Brain pericyte (primary cell): ENCODE measurements at places on chromosomes 3 and 15.

GRCh38 chr15:70722266-70723121, 40.9 kb downstream of the UACA start:
- no peak for DNase-seq

- DNase-seq, result no peak
Measured at GRCh38 chr15:72889545-72889944, 106.0 kb upstream of the ADPGK start.

- DNase-seq, result no peak
Measured at GRCh38 chr15:25342629-25343028, 96.2 kb downstream of the UBE3A start.

- no peak for DNase-seq
Measured at GRCh38 chr3:28982906-28983305, 298.0 kb upstream of the RBMS3 start.

GRCh38 chr3:11691767-11692531, 48.2 kb upstream of the VGLL4 start:
- no peak for DNase-seq

- no peak for DNase-seq
Measured at GRCh38 chr3:186510374-186511079, 33.7 kb downstream of the CRYGS start.

DNA sequence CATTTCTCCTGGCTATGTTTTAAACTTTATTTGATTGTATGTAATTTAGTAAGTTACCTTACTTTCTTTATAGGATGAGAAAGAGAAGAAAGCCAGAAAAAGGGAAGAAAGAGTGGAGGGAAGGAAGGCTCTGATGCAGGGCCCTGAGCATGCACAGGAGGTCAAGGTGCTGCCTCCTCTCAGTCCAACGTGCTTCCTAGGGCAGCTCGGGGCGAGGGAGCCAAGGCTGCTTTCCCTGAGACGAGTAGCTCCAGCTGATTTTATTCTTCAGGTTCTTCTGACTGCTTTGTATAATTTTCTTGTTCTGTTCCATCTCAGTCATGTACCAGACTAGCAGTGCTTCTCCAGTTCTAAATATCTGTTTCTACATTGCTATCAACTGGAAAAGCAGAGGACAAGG, 3.4 kb downstream of the CORO2B start:
- no peak for DNase-seq

DNA sequence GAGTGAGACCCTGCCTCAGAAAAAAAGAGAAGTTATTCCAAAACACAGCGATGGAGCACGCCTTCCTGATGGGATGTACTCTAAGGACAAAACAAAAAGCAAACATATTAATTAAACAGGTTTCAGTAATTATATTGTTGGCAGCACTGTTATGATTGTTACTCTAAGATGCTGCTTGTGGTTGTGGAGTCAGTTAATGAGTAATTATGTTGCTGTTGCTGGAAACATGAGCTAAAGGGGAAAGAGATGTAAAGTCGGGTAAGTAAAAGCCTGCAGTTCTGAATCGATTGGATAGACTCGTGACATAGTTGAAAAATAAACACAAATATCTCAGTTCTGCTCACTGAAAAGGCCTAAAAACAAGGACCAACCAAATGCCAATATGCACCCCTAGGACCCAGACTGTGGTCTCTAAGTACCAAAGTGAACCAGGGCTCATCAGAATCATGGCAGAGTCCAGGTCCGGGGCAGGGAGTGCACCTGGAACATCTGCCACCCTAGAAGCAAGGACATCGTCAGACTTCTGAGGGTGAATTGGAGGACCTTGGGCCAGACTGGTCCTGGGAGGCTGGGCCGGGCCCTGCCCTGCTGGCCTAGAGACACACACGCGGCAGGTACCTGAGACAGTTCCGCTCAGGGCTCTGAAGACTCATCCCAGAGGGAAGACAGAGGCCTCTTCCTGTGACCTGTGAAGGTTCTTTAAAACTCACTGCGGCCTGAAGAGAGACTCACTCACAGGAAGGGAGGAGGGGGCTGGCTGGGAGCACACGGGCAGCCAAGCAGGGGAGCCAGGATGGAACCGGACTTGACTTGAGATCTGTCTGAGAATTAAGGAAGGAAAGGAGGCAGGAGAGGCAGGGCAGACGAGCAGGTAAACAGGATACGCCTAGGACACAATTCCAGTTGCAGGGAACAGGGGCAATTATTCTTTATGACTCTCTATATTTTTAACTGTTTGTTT, 140.5 kb downstream of the LRRK1 start:
- no peak for DNase-seq

DNA sequence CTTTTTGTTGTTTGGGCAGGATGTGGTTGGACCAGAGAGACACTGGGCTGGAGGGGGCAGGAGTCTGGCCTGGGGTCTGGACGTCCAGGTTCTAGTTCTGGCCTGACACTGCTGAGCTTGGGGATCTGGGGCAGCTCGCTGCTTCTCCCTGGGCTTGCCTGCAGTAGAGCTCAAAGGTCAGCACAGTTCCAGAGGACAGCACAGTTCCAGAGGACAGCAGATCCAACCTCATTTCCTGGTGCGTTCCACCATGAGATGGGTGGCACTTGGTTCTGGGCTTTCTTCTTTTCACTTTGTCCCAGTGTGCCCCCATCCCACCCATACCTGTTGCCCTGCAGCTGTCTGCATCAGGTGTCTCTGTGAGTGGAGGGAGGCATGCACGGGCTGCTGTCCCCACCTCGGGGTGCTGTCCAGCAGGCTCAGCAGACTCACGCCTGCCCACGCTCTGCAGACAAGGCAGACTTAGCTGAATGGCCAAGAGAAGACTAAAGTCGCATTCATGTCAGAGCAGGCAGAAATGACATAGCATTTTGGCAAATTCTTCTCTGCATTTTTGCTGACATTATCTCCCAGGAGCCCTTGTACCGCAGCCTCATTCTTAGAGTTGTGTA, 16.7 kb downstream of the CACNA2D3 start:
- DNase-seq, result no peak

DNA sequence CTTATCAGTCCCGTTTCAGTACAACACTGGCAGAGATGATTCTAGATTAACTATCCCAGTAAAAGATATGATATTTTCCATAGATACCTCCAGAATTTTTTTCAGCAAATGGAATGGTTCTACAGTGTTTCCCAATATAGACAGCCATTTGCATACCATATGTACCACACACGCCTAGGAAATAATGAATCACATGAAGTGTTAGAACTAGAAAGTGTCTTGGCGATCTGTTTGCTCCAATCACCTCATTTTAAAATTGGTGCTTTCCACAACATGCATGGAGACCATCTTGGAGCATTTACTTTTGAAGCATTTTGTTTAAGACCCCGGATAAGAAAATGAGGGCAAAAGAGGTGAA, 2.0 kb downstream of the C2CD4A start:
- DNase-seq, result no peak

DNA sequence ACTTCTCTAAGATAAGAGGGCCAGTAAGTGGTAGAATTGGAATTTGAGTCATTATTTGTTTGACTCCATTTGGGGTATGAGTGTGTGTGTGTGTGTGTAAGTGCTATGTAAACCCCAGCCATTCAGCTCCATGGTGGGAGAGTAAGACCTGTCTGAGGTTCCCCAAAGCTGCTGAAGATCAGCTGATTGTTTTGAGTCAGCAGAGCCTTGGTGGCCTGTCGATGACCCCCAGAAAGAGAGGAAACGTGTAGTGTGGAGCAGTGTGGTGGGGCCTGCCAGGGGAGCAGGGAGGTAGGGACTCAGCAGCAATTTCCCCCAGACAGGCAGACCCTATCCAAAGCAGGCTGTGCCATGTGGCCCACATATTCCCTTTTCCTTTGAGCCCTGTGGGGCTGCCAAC, 5.3 kb downstream of the DVL3 start:
- DNase-seq, result no peak

DNA sequence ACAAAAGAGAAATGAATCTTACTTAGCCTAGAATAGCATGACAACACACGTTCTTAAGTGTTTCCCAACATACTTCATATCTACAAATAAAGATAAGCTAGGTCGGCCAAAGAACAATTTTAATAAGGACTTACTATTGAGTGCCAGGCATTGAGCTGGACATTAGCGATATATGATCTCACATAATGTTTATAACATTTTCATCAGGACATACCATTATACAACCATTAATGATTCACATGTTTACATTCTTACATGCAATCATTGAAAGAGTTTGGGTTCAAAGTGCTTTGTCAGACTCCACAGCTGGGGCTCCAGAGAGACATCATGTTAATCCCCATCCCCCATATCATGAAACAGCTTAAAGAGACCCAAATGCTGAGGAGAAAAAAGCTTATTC, 189.0 kb downstream of the STT3B start:
- no peak for DNase-seq

DNA sequence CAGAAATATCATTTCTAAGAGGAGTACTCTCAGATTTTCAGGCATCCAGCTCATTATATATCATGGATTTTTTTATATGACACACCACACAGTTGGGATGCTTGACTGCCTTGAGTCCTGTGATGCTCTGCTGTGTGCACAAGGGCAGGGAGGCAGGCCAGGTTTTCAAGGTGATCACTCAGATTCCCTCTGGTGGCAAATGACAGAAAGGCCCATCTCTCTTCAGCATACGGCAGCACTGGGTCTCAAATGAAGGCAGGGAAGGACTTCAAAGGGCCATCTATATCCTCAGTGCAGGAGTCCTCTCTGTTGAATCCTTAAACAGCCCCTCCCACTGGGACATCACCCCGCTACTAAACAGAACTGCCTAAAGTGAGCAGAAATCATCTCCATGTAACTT, 54.8 kb upstream of the MYO5C start:
- DNase-seq, result no peak

DNA sequence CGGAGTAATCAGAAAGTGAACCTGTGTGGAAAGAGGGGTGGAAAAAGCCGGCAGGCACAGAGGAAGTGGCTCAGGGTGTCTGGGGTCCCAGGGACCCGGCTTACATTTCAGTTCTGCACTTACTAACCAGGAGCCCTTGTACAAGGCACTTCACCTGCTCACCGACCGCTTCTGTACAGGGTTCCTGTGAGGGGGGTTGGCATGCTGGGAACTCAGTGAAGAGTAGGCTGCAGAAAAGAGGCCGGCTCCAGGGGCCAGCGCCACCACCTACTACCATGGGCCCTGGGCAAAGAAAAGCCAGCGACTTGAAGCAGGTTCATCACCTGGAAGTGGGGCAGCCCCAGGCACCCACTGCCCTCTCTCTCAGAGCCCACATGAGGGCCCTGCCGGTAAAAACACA, 6.2 kb downstream of the STIMATE start:
- DNase-seq, result no peak

DNA sequence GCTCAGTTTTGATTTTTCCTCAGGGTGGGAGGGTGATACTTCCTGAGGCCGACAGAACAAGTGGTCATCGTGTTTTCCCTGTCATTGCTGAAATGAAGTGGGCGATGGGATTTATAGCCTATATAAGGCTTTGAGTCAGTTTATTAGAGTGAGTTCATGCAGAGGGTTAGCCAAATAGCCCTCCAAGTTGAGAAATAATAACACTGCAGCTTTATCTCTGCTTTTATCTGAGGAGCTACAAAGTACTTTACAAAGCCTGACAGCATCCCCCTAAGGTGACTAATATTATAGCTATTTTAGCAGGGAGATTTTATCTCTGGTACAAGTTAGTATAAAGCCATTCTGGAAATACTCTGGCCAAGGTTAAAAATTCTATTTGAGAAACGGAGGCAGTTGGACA, 389.6 kb downstream of the MFSD1 start:
- no peak for DNase-seq

DNA sequence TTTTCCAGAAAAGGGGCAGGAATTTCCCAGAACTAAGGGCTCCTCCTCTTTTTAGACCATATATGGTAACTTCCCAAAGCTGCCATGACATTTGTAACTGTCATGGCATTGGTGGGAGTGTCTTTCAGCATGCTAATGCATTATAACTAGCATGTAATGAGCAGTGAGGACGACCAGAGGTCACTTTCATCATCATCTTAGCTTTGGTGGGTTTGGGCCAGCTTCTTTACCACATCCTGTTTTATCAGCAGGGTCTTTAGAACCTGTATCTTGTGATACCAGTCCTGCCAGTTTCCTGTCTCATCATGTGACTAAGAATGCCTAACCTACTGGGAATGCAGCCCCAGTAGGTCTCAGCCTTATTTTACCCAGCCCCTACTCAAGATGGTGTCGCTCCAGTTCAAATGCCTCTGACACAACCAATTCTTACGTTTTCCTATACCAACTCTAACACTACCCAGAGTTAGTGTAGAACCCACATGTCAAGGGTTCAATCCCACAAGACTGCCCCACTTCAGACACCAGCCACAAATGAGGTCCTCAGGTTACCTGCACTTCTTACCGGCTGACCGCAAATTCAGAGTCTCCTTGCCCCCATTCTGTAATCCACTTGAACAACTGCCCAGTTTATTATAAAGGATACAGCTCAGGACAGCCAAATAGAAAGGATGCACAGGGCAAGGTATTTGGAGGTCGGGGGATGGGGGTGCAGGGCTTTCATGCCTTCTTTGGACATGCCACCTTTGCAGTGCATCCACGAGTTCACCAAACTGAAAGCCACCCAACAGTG, 17.7 kb downstream of the FOXB1 start:
- DNase-seq, result no peak

DNA sequence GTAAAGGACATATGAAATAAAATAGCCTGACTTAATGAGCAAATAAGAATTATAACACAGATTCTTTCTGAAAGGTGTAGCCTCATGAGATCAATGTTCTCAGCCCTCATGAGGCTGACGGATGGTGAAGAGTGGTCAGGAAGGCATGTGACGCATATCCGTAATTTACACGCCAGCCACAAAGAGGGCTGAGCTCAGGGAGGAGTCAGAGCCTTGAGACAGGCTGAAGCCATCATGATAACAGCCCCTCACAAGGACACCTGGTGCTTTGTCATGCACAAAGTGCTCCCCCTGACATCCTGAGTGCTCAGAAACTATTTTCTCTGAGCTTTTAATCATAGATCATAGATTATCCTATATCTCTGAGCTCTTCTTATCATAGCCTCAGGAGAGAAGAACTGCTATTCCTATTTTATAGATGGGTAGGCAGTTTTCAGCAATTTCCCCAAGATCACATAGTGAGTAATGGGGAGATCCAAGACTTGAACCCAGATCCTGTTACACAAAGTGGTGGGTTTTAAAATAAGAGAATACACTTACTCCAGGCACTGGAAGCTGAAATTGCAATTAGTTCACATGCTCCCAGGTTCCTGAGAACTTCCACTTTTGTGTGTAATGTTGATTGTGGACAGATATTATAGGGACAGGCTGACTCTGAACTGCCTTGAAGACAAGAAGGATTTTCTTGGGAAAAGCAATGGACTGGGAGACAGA, 267.1 kb downstream of the RPLP1 start:
- DNase-seq, result no peak

- DNase-seq, result no peak
Measured at GRCh38 chr3:177295116-177295515, 97.8 kb upstream of the TBL1XR1 start.

- no peak for DNase-seq
Measured at GRCh38 chr15:27238707-27239423, 267.9 kb downstream of the GABRG3 start.
